ENCODE measurements at places on chromosomes 11 and 22.

- no peak for DNase-seq
Observed at GRCh38 chr11:134530636-134531326, 118.7 kb upstream of the B3GAT1 start.

GRCh38 chr11:123233280-123233974, 38.4 kb upstream of the CLMP start:
- peak; percentile 5 for DNase-seq

- no peak for DNase-seq
Observed at GRCh38 chr11:32332990-32333319, 102.4 kb downstream of the WT1 start.

DNA sequence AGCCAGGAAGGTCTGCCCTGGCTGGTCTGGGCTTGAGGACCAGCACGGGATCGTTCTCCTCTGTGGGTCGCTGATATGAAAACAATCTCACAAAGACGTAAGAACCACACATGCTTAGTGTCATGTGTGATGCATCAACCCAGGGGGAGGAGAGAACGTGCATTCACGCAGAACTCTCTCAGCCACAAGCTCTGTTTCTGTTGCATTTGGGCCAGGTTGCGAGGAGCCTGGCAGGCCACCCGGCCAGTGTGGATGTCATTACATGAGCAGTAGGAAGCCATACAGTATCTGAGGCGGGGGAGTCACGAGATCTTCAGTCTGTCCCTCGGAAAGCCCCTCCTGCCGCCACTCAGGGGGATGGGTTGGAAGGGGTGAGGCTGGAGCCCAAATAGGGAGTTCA, 53.1 kb upstream of the KCNQ1OT1 start:
- no peak for DNase-seq

- DNase-seq = no peak
Observed at GRCh38 chr11:10291801-10292638, 2.0 kb downstream of the SBF2 start.

GRCh38 chr22:41862530-41863266, 29.8 kb downstream of the SREBF2 start:
- DNase-seq = no peak

- peak; percentile 38 for DNase-seq
Observed at GRCh38 chr11:32960553-32961164, 55.0 kb upstream of the DEPDC7 start.

GRCh38 chr22:40463017-40463631, 92.7 kb downstream of the SGSM3 start:
- DNase-seq = no peak

DNA sequence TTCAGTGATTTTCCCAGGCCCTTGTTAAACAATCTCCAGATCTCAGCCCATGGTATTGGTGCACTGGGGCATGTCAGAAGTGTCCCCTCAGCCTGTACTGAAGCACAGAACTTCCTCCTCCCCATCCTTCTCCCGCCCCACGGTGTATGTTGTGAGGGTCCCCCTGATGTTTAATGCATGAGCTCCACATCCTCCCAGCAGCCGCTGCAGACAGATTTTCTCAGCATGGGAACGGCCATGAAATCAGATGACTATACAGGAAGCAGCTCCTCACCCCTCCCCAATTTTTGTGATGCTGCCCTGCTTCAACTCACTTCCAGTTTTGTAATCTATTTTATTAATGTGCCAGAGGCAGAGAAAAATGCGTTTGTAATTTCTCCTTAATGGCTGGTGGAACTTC, 406.0 kb downstream of the MIAT start:
- no peak for DNase-seq

GRCh38 chr22:28231441-28231840, 312.4 kb upstream of the PITPNB start:
- DNase-seq = no peak

DNA sequence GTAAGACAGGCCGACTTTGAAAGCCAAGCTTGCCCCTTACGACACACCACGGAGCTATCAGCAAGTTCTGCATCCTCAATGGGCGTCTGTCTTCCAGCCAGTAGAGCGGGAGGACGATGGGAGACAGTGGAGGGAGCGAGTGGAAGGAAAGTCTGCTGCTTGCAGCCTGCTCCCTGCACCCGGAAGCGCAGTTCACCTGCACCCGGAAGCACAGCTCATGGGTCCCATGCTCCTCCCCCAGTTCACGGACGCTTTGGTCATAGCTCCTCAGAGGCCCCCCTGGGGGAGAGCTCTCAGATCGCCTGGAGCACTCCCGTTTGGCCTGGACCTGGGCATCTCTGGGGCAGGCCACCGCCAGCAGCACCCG, 51.3 kb downstream of the FBLN1 start:
- no peak for DNase-seq

GRCh38 chr11:74373382-74373781, 24.9 kb downstream of the PGM2L1 start:
- DNase-seq = no peak

- DNase-seq = no peak
Observed at GRCh38 chr22:30004101-30004500, 76.2 kb upstream of the HORMAD2 start.

DNA sequence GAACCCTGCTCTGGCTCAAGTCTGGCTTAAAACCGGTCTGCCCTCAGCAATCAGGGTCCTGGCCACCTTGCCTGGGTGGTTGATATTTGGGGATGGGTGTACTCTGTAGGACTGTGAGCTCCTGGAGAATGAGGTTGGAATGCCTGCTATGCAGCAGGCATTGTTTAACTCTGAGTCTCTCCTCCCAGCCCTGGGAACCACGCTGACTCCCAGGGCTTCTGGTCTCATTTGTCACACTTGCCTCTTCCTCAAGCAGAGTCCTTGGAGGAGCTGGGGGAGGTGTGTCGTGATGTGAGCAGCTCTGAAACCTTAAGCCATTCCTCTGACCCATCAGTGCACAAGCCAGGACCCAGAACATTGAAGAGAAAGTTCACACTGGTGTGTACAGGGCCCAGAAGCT, 340.1 kb downstream of the MN1 start:
- DNase-seq = no peak

DNA sequence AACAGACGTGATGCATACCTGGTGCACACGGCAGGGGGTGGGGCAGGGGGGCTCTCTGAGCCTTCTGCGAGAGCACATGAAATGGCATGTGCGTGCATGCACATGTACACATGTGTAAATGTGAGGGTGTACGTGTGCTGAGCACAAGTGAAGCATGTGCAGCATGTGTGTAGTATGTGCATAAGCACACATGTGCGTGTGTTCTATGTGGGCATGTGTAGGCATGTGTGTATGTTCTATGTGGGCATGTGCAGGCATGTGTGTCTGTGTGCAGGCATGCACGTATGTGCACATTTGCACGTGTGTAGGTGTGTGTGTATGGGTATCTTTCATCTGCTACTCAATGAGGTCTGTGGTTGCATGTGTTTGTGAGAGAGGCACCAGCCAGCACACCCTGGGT, 371.2 kb downstream of the CTTN start:
- no peak for DNase-seq

Data from SK-N-DZ (cell line).